ENCODE measurements at places on chromosomes 2 and 18. TPM values are rescaled to one million over a fixed set of nuclear protein-coding genes. Genes with fewer than 3 reads are reported as not detected.
A peak's percentile ranks its signal among the peaks of the same experiment; 100 is the strongest.

- H3K4me1 ChIP-seq = no peaks in the 10 kb centered on the region
- H3K36me3 ChIP-seq = no peaks in the 10 kb centered on the region
- no peaks in the 10 kb centered on the region for H3K27me3 ChIP-seq
- no peak for DNase-seq
- no peak overlapping the region for H3K4me3 ChIP-seq
- no peak overlapping the region for H3K27ac ChIP-seq
Observed at GRCh38 chr2:40102447-40102846, 323.4 kb upstream of the THUMPD2 start.

ITPRIPL1 gene
- 1.3 TPM for total RNA-seq

DNA sequence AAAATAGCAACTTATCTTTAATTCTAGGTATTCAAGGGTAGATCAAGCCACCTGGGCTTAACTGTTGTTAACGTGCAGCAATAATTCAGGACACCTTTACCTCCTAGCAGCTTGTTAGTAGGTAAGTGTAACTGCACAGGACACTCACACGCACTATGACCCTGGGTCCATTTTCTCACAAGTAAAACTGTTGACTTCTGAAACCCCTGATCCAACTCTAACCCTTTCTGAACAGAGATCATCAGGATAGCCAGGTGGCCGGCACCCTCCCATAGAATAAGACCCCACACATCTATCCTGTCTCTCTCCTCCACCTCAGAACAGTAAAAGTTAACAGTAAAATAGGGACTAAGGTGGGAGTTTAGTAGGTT lies 610 bp downstream of the SPC25 start:
- H3K36me3 ChIP-seq = no peaks in the 10 kb centered on the region
- DNase-seq = no peak
- no peak overlapping the region for H3K27ac ChIP-seq
- H3K4me3 ChIP-seq = peak overlapping the region; percentile 49

GRCh38 chr2:101844055-101844635 lies 146.6 kb downstream of the MAP4K4 start:
- H3K27ac ChIP-seq = no peak overlapping the region
- H3K4me1 ChIP-seq = peaks cover 13% of the 10 kb centered on the region
- no peak for DNase-seq
- no peaks in the 10 kb centered on the region for H3K27me3 ChIP-seq
- H3K4me3 ChIP-seq = no peak overlapping the region

DNA sequence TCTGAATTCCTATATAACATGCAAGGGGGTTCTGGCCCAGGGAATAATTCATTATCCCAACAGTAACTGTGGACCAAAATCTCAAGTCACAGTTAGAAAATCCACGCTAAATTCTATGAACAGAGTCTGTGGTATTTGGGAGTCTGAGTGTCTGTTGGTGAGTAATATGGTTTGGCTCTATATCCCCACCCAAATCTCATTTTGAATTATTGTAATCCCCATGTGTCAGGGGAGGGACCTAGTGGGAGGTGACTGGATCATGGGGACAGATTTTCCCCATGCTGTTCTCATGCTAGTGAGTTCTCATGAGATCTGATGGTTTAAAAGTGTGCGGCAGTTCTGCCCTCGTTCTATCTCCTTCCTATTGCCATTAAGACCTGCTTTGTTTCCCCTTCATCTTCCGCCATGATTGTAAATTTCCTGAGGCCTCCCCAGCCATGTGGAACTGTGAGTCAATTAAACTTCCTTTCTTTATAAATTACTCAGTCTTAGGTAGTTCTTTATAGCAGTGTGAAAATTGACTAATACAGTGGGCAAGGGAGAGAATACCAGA lies 68.3 kb downstream of the NBAS start:
- H3K36me3 ChIP-seq = peaks cover 3% of the 10 kb centered on the region
- no peaks in the 10 kb centered on the region for H3K27me3 ChIP-seq
- DNase-seq = no peak
- H3K4me3 ChIP-seq = no peak overlapping the region
- H3K4me1 ChIP-seq = no peaks in the 10 kb centered on the region

GRCh38 chr2:201021914-201022313 lies 49.6 kb downstream of the HYCC2 start:
- no peaks in the 10 kb centered on the region for H3K4me1 ChIP-seq
- no peak overlapping the region for H3K4me3 ChIP-seq
- peaks cover 44% of the 10 kb centered on the region for H3K36me3 ChIP-seq
- H3K27me3 ChIP-seq = no peaks in the 10 kb centered on the region
- DNase-seq = no peak

- H3K36me3 ChIP-seq = no peaks in the 10 kb centered on the region
- no peak overlapping the region for H3K27ac ChIP-seq
- H3K4me3 ChIP-seq = no peak overlapping the region
Observed at GRCh38 chr2:7206111-7206810, 289.0 kb downstream of the RNF144A start.

IL37 gene
- total RNA-seq = not detected

MSTN gene
- total RNA-seq = not detected

SCN3A gene
- 2.1 TPM for total RNA-seq

- no peaks in the 10 kb centered on the region for H3K27me3 ChIP-seq
- no peak for DNase-seq
- peaks cover 34% of the 10 kb centered on the region for H3K4me1 ChIP-seq
- peak overlapping the region; percentile 30 for H3K27ac ChIP-seq
- H3K4me3 ChIP-seq = no peak overlapping the region
- peaks cover 66% of the 10 kb centered on the region for H3K36me3 ChIP-seq
Observed at GRCh38 chr2:47029737-47030524, 114.3 kb upstream of the MCFD2 start.

GRCh38 chr2:169509298-169509885 lies at the start of gene KLHL41:
Gene KLHL41 (plus strand): TSS chr2:169509702. CDS start chr2:169509779, 77 bp downstream.
- H3K27ac ChIP-seq = no peak within 1 kb of the TSS
- no peaks in the 10 kb centered on the region for H3K27me3 ChIP-seq
- H3K4me3 ChIP-seq = no peak within 1 kb of the TSS
- no peak for DNase-seq

DNA sequence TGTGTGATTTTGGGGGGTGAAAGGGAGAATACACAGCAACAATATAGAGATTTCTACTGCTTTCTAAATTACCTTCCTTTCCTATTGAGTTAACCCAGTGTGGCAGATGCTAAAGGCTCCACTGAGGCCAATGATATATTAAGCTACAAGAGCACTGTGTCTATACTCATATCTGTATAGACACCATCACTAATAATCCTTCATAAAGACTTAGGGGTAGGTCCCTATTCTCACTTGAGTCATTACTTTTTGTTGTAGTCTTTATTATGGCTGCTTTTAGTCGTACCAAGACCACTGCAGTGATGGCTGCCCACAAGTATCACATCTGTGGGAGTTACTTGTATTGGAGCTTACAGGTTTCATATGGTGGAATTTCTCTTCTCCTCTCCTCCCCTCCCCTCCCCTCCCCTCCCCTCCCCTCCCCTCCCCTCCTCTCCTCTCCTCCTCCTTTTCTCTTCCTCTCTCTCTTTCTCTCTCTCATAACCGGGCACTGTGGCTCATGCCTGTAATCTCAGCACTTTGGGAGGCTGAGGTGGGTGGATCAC lies 637.6 kb downstream of the ADCYAP1 start:
- DNase-seq = no peak
- no peaks in the 10 kb centered on the region for H3K4me1 ChIP-seq
- H3K4me3 ChIP-seq = no peak overlapping the region
- H3K27me3 ChIP-seq = no peaks in the 10 kb centered on the region
- H3K27ac ChIP-seq = no peak overlapping the region
- H3K36me3 ChIP-seq = no peaks in the 10 kb centered on the region

GRCh38 chr2:150137338-150138069 lies 350.0 kb downstream of the RND3 start:
- no peaks in the 10 kb centered on the region for H3K27me3 ChIP-seq
- H3K4me1 ChIP-seq = no peaks in the 10 kb centered on the region
- no peak for DNase-seq
- H3K36me3 ChIP-seq = no peaks in the 10 kb centered on the region
- no peak overlapping the region for H3K27ac ChIP-seq
- H3K4me3 ChIP-seq = no peak overlapping the region

DNA sequence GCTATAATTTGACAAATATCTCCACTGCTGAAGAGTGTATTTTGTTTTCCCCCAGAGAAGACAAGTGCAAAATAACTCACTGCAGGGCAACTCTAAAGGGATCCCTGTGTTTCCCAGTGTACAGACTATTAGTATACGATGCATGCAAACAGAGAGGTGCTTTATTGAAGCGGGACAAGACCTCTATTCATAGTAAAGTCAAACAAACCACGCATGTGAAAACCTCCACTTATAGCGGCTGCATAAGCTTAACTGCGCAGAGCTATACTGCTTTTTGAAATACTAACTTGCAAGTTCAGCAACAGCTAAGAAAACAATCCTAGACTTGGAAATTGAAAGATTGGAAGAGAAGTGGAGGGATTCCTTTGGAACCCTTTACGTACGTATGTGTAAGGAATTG lies 15.6 kb downstream of the RNF144A start:
- no peaks in the 10 kb centered on the region for H3K27me3 ChIP-seq
- no peak overlapping the region for H3K27ac ChIP-seq
- DNase-seq = no peak

RNF125 gene
- total RNA-seq = 6.5 TPM

DNA sequence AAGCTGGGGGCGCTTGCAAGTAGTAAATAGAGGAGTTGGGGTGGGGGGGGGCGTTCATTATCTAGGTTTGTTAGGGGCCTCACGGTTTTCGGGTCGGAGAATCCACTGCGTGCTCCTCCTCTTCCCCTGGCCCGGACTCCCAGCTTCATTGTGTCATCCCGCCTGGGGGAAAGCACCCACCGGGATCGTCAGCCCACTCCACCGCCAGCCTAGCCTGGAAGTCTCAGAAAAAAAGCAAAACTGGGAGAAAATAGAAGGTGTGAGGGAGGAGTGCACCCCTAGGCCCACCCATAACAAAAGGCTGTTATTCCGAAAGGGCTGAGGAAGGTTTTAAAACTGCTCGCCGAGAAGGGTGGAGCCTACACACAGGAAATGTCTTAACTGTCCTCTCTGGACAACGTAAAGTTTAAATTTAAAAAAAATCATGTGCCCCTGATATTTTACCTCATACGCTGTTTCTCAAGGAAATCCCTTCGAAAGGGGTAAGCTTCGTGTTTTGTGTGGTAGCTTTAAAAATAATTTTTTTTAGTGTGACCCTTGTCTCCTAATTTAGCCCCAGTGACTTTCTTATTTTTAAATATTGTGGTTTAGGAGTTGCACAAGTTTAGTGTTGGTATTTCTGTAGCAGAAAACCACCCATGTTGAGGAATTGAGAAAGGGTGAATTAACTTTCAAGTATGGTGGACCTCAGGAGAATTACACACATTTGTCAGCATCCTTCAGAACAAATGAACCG lies 104.2 kb downstream of the SPTBN1 start:
- H3K27ac ChIP-seq = peak overlapping the region; percentile 88
- H3K4me1 ChIP-seq = peaks cover 63% of the 10 kb centered on the region
- no peak for DNase-seq
- H3K27me3 ChIP-seq = no peaks in the 10 kb centered on the region

DNA sequence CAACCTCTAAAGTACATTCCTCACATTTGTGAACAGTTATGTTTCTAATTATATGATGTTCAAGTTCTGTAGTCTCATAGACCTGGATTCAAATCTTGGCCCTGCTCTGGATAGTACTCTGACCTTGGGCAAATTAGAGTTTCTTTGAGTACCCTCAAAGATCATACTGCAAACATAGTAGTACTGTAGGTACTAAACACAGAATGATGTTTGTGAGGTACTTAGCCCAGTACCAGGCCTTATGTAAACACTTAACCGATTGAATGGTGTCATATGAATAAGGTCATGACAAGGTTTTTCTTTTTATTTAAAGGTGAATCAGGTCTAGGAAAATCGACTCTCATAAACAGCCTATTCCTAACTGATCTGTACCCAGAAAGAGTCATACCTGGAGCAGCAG lies 19.1 kb downstream of the SEPTIN2 start:
- peaks cover 71% of the 10 kb centered on the region for H3K36me3 ChIP-seq
- peaks cover 7% of the 10 kb centered on the region for H3K4me1 ChIP-seq
- no peak overlapping the region for H3K4me3 ChIP-seq
- H3K27me3 ChIP-seq = no peaks in the 10 kb centered on the region

SRD5A2 gene
- not detected for total RNA-seq

SH3RF3 gene
- total RNA-seq = 7.4 TPM

- H3K36me3 ChIP-seq = no peaks in the 10 kb centered on the region
- no peak overlapping the region for H3K4me3 ChIP-seq
- no peak for DNase-seq
- H3K4me1 ChIP-seq = no peaks in the 10 kb centered on the region
Observed at GRCh38 chr2:88815697-88816096, 124.2 kb downstream of the RPIA start.

DNA sequence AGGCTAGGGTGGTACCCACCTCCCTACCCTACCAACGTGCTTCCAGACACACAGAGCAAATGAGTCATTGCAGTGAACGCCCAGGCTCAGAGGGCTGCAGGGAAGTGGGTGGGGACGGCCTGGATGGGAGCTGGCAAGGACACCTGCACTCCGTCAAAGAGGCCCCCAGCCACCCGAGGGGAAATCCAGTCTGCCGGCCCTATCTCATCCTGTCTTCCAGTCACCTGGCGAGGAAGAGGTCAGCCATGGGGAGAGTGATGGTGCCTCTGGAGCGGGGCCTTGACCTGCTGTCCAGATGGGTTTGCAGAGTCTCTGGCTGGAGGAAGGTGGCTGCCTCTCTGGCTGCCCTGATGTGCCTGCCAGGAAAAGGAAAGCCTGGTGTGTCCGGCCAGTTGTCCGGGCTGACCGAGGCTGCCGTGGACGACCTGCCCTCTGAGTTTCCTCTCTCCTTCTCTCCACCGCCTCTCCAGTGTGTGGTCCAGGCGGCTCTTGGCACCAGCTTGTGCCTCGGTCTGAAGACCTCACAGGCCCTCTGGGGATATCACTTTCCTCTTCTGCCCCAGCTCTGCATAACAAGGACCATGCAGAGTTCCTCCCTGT lies 209.7 kb upstream of the COPS8 start:
- peaks cover 14% of the 10 kb centered on the region for H3K4me1 ChIP-seq
- no peaks in the 10 kb centered on the region for H3K36me3 ChIP-seq
- H3K27me3 ChIP-seq = peaks cover 14% of the 10 kb centered on the region
- H3K27ac ChIP-seq = no peak overlapping the region

GRCh38 chr18:48003426-48004349 lies 73.2 kb upstream of the SMAD2 start:
- H3K36me3 ChIP-seq = no peaks in the 10 kb centered on the region
- peaks cover 8% of the 10 kb centered on the region for H3K4me1 ChIP-seq
- no peaks in the 10 kb centered on the region for H3K27me3 ChIP-seq
- no peak for DNase-seq

DNA sequence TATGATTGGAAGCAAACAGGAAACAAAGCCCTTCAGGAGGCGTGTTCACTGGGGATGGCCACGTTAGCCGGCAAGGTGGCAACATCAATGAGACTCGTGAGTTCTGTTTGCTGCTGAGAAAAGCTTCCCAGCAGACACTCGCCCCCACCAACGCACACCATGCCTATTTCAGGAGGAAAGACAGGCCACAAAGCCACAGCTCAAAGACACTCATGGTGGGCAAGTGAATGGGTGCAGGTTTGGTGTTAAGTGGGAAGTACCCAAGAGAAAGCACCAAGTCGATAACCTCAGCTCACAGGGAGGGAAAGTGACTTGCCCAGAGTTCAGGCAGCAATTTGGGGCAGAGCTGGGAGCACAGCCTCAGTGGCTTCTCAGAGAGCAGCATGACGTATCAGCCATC lies 10.5 kb upstream of the MTERF4 start:
- H3K27ac ChIP-seq = no peak overlapping the region
- no peaks in the 10 kb centered on the region for H3K4me1 ChIP-seq
- no peak overlapping the region for H3K4me3 ChIP-seq
- DNase-seq = no peak
- no peaks in the 10 kb centered on the region for H3K27me3 ChIP-seq

- H3K4me3 ChIP-seq = no peak overlapping the region
- no peaks in the 10 kb centered on the region for H3K36me3 ChIP-seq
- DNase-seq = no peak
- no peaks in the 10 kb centered on the region for H3K4me1 ChIP-seq
- no peak overlapping the region for H3K27ac ChIP-seq
Observed at GRCh38 chr18:29123706-29124530, 947.0 kb upstream of the CDH2 start.

TMEFF2 gene
- not detected for total RNA-seq

TMEM185B gene
- 26.6 TPM for total RNA-seq

Measured in upper lobe of right lung (tissue), 1 donor.